ENCODE measurements at places on chromosomes 4 and X.

DNA sequence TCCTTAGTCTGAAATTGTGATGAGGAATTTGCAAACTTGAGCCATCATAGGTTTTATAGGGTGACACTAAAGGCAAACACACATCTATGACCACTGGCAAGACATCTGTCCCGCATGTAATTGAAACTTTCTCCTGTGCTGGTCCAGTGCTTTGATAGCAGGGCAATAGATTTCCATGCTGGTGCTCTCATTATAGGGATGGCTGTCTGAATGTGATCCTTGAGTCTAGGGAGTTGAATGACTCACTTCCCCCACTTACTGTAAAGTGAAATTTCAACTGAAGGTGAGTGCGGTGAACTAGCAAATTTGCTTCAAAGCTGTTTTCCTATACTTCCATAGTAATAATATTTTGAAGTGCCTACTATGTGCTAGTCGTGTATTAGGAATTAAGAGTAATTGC is 1630.0 kb downstream of the STIM2 start:
- DNase-seq = no peak

DNA sequence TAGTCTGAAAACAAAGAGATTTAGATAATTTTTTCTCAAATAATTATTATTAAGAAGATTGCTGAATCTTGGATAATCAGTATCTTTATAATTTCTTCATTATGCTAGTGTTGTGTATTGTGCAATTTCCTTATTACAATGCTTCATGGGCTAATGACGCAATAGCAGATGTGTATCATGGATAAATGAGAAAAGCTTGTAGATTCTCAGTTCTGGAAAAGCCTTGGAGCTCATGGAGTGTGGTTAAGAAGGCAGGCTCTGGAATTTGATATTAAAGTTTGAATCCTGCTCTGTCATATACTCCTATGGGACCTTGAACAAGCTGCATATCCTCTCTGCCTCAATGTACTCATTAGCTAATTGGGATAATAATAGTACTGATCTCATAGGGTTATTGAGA is 18.9 kb upstream of the CXCL8 start:
- DNase-seq = no peak

DNA sequence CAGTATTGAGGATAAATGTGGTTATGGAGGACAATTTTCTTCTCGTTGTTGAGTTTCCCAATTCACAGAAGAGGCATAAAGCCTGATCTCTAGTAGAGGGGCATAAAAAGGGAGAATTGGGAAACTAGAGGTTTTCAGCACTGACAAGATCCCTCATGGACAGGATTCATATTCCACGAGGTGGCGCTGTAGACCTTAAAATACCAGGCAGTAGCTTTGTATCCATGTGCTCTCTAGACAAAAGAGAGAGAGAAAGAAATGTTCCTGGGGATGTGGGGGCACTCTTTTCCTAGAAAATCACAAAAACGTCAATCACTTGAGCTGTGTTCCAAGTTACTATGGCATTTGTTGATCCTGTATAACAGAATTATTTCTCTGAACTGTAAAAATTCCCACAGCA is 128.3 kb downstream of the MAGEE1 start:
- DNase-seq = no peak

DNA sequence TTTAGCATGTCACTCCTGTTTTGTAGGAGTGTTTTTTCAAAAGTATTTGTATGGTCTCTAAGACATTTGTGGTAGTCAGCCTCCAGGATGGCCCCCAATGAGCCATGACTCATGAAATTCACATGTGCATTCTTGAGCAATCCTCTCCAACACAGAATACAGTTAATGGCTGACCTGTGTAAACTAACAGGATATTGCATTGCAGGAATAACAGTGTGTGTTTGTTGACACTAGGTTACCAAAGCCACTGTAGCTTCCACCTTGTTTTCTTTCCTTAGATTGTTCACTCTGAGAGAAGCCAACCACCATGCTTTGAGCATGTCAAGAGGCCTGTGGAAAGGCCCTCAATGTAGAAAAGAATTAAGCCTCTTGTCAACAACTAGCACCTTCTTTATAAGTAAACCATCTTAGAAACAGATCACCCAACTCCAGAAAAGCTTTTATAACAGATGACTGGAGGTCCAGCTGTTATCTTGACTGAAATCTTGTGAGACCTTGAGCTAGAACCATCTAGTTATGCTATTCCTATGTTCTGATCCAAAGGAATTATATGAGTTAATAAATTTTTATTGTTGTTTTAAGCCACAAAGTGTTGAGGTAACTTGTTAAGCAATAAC is 28.5 kb downstream of the TBCK start:
- no peak for DNase-seq

GRCh38 chrX:13153796-13154195 is 109.4 kb upstream of the FAM9C start:
- DNase-seq = no peak

DNA sequence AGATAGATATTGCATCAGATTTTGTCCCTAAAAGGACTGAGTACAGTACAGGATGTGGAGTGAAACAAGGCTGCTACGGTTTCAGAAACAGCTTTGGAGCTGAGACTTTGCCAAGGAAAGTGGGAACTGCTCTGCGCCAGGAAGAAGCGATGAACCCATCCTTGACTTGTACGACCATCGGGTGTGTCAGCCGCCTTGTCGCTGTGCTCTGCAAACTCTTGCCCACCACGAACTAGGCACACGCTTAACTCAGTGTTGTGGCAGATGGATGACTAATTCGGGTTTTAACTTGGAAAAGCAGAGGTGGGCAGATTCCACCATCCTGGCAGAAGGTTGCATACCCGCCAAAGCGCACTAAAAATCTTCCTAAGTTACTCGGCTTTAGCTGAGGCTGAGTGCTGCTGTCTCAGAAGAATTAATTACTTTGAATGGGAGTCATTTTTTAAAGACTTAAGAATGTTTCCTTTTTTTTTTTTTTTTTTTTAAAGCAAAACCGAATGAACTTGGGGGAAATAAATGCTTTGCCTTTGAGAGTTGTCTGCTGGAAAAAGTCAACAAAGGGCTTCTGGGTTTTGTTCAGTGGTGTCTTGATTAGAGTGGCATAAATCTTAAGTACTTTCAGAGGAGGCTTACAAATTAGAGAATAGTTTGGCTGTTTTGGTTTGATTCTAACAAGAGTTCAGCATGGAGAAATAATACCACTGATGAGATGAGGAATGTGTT is 69.5 kb downstream of the SHROOM2 start:
- DNase-seq = no peak

GRCh38 chr4:109128589-109128988 is 173.9 kb downstream of the COL25A1 start:
- no peak for DNase-seq

GRCh38 chr4:183830438-183830985 is 74.6 kb upstream of the STOX2 start:
- no peak for DNase-seq

All from colonic mucosa (tissue), 4 donors.